ENCODE measurements at places on chromosomes 12 and 14.

DNA sequence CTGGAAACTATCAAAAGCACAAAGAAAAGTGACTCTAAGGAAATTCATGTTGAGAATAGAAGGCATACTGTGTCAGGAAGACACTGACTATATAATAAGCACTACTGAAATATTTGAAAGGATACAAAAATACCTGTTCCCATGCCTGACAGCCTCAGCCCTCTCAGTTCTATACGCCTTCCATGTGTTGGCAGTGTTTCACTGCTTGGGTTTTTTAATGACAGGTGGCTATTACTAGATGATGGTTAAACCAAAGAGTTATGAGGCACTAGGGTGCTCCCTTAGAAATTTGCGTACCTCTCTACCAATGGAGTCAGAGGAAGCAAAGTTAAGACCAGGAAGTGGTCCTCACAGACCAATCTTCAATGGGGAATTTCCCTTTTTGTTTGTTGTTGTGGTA, 25.6 kb upstream of the SLC5A8 start:
- no peak for DNase-seq

- DNase-seq = no peak
Measured at GRCh38 chr14:76539130-76539529, 163.2 kb downstream of the ESRRB start.

DNA sequence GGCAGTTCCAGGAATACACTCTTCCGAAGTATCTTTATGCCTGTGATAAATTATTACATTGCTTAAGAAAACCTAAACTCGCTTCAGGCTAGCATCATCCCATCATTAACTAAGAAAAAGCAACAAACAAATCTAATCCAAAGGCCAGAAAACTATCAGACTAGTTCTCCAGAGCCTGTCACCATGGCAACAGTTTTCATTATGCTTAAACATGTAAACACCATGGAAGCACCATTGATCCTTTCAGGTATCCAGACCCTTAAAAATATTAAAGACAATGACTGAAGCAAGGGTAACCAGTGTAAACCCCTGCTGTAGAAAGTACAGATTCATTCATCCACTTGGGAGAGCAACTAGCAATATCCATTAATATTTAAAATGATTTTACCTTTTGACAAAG, 9.8 kb downstream of the DAD1 start:
- no peak for DNase-seq

DNA sequence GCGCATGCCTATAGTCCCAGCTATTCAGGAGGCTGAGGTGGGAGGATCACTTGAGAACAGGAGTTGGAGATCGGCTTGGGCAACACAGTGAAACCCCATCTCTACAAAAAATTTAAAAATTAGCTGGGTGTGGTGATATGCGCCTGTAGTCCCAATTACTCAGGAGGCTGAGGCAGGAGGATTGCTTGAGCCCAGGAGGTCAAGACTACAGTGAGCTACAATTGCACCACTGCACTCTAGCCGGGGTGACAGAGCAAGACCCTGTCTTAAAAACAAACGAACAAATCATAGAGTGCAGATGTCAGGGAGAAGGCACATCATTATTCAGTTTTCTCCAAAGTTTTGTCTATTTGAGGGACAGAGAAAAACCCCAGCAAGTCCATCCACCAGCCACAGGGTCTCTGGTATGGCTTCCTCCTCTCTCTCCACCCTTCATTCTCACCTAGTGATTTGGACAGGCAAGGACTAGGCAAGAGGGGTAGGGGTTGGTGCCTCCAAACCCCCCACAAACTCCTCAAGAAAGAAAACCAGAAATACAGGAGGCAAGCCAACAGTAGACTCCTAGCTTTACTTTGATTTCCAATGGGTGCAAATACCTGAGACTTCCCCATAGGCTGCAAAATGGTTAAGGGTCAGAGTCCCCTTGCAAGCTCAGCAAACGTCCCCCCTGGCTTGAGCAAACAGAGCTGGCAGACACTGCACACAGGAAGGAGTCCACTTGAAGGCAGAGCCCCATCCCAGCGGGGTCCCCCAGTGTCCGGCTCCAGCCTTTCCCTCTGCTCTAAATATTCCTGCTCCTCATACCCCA, 26.5 kb upstream of the RPLP0 start:
- DNase-seq = no peak

- no peak for DNase-seq
Measured at GRCh38 chr12:120736404-120737331, 11.0 kb downstream of the ACADS start.

GRCh38 chr14:91957876-91958313, 10.4 kb upstream of the FBLN5 start:
- DNase-seq = no peak

DNA sequence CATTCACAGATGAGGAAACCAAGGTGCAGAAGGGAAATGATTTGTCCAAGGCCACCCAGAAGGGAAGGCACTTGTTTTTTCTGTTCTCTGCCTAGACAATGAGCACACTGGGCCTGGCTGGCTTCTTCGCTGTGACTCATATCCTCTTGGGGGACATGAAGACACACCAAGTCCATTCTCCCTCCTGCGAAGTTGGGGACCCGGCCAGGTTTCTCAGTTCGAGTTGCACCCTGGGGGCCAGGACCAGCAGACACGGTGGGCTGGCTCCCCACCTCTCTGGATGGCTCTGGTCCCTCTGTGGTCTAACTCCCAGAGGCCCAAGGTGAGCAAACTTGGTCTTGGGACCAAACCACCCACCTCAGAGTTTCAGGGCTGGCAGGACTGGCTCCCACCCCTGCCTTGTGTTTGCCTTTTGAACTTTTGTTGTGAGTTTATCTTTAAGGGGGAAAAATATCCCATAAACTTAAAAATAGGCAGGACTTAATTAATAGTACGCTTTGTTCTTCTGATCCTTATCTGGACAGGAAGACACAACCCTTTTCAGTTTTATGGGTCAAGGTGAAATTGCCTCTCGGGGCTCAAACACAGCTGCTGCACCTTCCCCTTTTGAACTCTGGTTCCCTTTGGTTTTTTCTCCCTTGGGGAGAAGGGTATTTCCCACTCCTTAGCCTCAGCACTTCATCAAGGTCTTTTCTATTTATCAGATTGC, 9.0 kb upstream of the MLEC start:
- no peak for DNase-seq

GRCh38 chr12:123966596-123966995, 6.0 kb downstream of the CCDC92 start:
- DNase-seq = no peak

- DNase-seq = peak; percentile 36
Measured at GRCh38 chr14:93005838-93006237, 82.9 kb downstream of the CHGA start.

DNA sequence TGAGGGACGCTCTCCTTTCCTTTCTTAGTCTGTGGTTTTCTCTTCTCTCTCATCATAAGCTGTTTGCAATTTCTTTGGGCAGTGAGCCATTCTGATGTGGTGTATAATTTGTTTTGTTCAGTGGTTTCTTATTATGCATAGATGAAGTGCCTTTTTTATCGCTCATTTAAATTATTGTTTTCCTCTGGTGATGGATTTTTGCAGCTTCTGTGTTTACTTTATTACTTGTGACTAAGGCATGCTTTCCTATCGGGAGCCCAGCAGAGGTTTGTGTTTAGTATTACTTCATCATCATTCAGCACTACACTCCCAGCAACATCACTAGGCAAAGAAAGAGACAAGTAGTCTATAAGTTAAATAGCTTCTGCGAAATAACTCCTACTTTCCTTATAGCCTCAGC, 586.6 kb upstream of the NOVA1 start:
- no peak for DNase-seq

DNA sequence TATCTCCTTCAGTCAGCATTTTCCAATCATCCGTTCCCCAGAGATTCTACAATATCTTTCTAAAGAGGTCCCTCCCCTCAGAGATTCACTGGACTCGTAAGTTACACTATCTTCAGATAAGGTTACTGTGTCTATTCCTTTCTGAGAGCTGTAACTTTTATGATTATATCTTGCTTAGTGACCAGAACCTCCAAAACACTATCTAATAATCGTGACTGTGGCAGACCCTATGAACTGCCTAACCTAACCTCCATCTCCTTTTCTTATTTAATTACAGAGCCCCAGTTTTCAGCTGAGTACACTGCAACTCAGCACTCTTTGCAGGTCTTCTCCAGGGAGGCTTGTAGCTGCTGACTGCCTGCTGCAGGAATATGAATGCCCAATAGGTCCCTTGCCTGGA, 38.5 kb upstream of the CHGA start:
- DNase-seq = no peak

GRCh38 chr14:80364816-80365215, 153.5 kb upstream of the DIO2 start:
- DNase-seq = no peak

DNA sequence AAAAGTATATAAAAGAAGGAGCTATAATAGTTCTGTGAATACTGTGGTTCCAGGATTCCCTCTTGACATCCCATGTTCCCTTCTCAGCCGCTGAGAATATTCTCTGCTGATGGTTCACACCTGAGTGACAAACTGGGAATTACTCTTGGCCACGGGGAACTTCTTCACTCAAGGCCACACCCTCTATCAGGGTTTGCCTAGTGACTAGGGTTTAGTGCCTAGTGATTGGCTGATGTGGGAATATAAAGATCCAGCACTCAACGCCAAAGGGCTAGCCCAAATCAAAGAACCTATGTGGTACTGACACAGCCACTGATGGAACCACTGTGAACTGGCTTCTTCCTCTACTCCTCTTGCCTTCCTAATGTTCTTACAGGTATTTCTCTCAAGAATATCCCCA, 248.4 kb downstream of the ASCL1 start:
- DNase-seq = no peak

DNA sequence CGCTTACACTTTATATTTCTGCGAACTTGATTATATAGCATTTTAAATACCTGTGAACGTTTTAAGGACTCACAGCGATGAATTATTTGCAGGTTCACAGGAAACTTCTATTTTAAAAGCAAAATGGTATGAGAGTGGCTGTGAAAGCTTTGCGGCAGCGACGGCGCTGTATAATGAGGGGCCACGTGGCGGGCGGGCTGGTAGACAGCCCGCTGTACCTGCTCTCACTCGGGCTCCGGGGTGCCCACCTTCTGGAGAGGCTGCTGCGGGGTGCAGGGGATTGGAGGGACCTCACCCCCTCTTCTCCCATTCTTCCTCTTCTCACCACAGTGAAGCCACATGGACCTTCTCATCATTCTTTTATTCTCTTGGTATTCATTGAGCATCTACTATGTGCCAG, 164.2 kb upstream of the MYL2 start:
- no peak for DNase-seq

DNA sequence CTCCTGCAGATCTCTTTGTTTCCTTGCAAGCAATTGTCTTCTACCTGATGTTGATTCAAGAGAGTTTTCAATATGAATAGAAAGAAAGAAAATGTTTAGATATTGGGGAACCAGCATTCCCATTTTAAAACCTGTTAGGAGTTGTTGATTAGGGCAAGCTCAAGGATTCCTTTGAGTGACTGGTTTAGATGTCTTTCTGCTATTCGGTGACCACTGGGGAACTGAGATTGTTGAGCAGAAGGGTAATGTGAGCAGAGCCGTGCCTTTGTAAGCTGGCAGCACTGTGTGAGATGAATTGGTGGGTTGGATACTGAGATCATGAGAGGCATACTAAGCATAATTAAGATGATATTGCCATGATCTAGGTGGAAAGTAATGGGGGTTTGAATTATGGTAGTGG, 39.1 kb upstream of the PAPLN start:
- DNase-seq = no peak

DNA sequence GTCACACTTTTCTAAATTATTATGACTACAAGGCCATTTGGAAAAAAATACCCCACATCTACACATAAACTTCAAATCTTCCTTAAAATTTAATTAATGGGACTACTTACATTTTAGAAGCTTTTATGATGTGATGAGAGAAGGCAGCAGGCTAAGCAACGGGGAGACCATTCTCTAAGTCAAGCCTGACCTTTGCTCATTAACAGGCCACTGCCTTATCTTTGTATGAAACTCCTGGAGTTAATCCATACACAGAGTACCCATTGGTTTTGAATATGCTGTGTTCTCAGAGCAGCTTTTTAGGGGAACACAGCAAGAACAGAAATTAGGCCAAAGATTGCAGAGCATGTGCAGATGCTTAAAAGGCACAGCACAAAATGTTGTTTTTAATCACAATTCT, 35.5 kb upstream of the LRIG3 start:
- no peak for DNase-seq

DNA sequence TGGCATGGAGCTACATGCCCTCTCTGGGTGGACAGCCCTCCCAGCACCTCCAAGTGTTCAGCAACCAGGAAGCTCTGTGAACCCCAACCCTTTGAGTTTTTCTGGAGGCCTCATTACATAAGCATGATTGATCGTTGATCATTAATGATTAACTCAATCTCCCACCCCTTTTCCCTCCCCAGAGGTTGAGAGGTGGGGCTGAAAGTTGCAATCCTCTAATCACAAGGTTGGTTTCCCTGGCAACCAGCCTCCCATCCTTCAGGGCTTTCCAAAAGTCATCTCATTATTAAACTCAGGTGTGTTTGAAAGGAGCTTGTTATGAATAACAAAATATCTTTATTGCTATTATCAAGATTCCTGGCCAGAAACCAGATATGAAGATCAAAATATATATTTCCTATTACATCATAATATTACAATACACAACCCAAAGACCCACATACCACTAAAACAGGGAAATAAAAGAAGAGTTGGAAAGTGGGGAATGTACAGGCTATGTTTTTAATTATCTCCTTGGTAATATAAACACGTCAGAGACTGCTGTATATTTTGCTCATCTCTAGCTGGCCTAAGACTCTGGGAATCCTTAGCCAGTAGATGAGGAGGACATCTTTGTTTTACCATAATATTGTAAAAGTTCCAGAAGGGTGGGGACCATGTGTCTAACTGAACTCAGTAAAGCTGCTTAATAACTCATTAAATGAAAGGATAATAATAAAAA, 73.6 kb downstream of the SSPN start:
- no peak for DNase-seq

- DNase-seq = peak; percentile 11
Measured at GRCh38 chr14:79175671-79176070, 1005.5 kb downstream of the NRXN3 start.

GRCh38 chr12:76018111-76018510, 13.5 kb downstream of the PHLDA1 start:
- no peak for DNase-seq

DNA sequence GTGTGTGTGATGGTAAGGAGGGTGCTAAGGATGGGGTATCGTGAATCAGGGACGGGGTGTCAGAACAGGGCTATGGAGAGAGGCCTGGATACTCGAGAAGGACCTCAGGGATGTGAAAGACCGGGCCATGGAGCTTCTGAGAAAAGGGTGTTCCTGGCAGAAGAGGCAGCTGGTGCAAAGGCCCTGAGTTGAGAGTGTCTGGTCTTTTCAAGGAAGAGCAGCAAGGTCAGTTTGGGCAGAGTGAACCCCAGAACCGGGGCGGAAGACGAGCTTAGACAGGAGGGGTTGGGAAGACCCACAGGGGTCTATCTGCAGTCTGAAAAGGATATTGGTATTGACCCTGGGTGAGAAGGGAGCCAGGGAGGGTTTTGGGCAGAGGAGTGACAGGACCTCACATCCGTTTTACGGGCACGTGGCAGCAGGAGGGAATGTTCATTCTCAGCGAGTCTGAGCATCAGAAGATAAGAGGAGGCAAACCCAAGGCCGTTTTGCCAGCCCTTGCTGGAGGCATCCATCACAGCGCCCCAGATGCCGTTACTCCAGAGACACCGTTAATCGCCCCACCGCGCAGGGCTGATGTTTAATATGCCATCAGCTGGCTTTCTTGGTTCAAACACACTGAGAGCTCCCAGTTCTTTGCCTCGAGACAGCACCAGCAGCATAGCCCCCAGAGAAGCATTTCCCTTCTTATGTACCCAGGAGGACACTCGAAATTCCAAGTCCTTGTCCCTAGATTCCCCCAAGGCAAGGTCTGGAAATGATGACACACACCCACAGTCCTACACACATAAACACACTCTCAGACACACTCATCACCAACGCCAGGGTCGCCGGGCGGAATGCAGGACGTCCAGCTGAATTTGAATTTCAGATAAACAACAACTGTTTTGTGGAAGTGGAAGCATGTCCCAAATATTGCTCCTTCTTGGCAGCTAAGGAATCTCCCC, 41.4 kb upstream of the EML1 start:
- DNase-seq = no peak

All from anterior cingulate cortex (tissue), 58 donors.